HS-5 (cell line): ENCODE measurements at places on chromosomes 7 and 10.

GRCh38 chr7:104791080-104791479, 222.9 kb upstream of the KMT2E start:
- no peak for DNase-seq

- DNase-seq = no peak
Observed at GRCh38 chr7:150322833-150323681, at the start of the genes ACTR3C and LRRC61. TSS of gene ACTR3C (minus strand) at chr7:150323545. CDS start at chr7:150295296, 28,249 bp downstream. TSS of gene LRRC61 (plus strand) at chr7:150323355. CDS start at chr7:150336862, 13,507 bp downstream.

- no peak for DNase-seq
Observed at GRCh38 chr10:788796-789748, 99.6 kb upstream of the DIP2C start.

GRCh38 chr7:149690688-149691446, 82.5 kb downstream of the ZNF467 start:
- no peak for DNase-seq

DNA sequence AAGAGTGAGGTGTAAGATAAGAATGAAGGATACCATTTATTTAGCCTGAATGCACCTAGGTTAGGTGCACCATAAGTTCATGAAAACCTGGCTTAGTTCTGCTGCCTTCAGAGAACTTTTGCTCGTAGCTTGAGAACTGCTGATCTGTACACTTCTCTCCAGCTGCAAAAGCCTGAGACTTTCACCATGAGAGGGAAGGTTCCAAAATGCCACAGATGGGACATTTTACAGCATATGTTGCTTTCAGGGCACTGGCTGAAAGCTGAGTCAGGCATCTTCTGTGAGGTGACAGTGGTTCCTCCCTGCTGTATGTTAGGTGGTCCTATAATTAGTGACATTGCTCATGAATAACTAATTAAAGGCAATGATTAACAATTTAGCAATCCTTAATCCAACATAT, 298.3 kb downstream of the GALNT17 start:
- DNase-seq = no peak

DNA sequence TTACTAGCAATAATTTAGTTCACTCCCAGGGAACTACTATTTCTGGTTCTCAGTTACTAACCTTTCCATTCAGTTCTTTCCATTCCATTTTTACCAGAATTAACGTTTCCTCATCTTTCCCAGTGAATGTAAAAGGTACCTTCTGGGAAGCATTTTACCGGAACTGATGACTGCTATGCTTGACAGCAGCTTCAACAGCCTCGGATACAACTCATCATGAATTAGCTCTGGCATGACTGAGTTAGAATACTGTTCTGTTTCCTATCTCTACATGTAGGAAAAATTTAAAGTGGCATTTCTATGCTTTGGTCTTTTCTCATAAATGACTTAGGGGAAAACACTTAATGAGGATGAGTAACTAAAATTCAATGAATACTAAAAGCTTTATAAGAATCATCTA, 18.6 kb downstream of the TAS2R41 start:
- no peak for DNase-seq

GRCh38 chr10:103525901-103526300, 32.4 kb downstream of the NEURL1 start:
- no peak for DNase-seq

DNA sequence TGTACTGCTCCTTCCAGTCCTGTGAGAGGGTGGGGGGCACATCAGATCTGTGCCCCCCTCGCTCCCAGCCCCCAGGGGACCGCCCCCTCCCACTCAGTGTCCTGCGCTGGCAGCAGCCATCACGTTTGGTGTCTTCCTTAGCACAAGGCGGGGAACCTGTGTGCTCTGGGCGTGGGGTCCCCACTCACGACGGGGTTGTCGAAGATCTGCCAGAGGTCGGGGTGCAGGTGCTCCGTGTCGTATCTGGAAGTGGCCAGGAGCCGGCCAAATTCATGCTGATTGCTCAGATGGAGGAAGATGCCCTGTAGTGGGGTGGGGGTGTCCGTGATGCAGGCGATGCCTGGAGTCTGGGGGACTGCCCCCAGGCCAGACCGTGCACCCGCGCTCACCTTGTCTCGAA, 7.2 kb downstream of the PLOD3 start:
- DNase-seq = no peak

- DNase-seq = no peak
Observed at GRCh38 chr7:116548506-116548905, 23.7 kb downstream of the CAV1 start.

- no peak for DNase-seq
Observed at GRCh38 chr10:78542141-78542489, 508.5 kb downstream of the RPS24 start.

DNA sequence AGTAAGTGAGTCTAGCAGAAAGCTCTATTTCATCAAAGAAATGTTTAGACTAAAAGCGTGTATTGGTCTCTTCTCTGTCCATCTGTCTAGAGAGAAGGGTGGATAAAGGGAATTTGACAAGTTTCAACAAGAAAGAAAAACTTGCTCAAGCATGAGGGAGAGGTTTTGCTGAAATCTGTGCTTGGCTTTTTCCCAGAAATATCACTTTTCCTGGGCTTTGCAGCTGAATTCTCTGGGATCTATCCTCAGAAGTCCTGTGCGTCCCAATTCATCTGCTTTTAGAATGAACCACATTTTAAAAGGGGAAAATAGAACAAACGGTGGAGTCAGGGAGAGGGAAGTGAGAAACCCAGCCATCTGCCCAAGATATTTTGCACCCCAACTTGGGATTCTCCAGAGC, 59.6 kb upstream of the CELF2 start:
- DNase-seq = no peak

- DNase-seq = no peak
Observed at GRCh38 chr7:81789406-81790119, 19.7 kb upstream of the HGF start.

- DNase-seq = no peak
Observed at GRCh38 chr10:84293574-84294016, 34.8 kb upstream of the CCSER2 start.

GRCh38 chr7:36967387-36967786, 243.1 kb upstream of the AOAH start:
- peak; percentile 56 for DNase-seq

GRCh38 chr7:106588422-106589197, 72.3 kb downstream of the CCDC71L start:
- DNase-seq = no peak
